ENCODE measurements at places on chromosomes 5 and 9. TPM values are rescaled to one million over a fixed set of nuclear protein-coding genes. Genes with fewer than 3 reads are reported as not detected.
A peak's percentile ranks its signal among the peaks of the same experiment; 100 is the strongest.

- no peak for DNase-seq
These were observed 110.8 kb upstream of the GRIN3A start for GRCh38 chr9:101849102-101849707.

DNA sequence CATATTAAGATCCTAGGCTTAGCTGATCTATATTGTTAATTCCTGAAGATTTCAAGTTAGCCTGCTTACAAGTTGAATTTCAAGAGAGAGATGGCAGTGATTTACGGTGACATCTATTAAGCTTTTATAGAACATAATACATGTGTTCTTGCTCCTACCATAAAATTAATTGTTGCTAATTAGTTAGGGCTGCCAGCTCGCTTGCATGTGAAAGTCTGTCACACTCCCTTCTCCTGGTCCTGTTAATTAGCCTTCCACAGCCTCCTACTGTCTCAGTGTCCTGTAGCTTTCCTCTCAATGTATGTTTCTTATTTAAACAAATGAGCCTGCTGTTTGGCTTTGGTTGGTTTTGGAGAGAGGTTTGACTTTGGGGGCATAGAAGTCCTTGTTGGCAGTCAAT lies 247.2 kb downstream of the NTRK2 start:
- no peak for DNase-seq

DNA sequence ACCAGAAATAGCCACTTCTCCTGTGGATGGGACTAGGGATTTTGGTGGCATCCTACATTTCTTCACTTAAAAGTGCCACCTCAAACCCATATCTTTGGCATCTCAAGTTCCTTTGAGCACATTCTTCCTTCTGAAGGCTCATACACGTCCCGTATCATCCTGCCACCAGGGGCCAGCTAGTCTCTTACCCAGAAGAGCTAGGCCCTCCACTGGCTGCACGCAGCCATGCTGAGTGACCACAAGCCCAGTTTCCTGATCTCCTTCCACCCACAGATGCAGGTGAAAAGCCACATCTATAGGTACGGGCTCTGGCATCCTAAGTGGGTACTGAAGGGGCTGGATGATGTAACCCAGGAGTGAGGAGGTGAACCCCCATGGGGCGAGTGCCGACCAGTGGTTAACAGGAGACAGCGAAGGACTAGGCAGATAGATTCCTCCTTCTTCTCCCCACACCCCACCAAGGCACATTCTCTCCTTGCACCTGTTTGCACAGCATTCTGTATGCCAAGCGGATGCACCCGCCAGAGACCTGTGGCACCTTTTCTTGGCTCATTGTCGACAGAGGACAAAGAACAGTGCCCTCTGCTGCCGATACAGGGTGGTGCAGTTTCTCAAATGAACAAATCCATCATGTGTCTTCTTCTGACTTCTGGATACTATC lies 14.4 kb upstream of the SCGB3A1 start:
- DNase-seq, result peak; percentile 93

- DNase-seq, result no peak
These were observed 575.8 kb downstream of the TLE1 start for GRCh38 chr9:81113453-81114124.

DNA sequence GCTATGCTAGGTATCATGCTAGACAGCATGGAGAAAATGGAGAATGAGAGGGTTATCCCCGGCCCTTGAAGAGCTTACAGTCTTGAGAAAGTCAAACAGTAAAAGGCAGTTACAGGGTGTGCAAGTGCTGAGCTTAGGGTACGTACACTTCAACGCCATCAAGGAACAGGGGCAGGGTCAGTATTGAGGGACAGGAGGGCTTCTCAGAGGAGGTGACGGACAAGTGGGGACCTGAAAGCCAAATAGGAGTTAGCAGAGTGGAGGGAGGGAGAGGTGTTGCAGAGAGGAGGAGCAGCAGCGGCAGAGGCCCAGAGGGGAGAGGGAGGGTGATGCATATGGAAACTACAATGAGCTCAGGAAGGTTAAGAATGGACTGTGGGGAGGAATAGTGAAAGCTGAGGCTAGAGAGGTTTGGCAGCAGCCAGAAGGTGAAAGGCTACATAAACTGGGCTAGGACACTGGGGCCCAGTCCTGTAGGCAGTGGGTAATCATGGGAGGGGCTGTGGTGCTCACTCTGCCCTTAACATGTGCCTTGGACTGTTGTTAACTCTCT lies 88.0 kb downstream of the NRG2 start:
- no peak for DNase-seq

- DNase-seq, result peak; percentile 58
These were observed 18.3 kb upstream of the LPAR1 start for GRCh38 chr9:111056538-111056937.

DNA sequence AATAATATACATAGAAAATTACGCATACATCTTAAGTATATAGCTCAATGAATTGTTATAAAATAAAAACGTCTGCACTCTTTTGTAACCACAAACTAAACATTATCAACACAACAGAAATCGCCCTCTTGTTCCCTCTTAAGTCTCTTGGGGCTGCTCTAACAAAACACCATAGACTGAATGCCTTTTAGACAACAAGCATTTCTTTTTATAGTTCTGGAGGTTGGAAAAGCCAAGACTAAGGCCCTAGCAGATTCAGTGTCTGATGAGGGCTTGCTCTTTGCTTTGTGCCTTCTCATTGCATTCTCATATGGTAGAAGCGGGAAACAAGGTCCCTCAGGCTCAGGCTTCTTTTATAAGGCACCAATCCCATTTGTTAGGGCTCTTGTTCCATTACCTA lies 4.9 kb upstream of the IFNB1 start:
- no peak for DNase-seq

GRCh38 chr9:22045423-22045822 lies 36.3 kb upstream of the CDKN2B start:
- no peak for DNase-seq

- DNase-seq, result no peak
These were observed 11.6 kb downstream of the UBLCP1 start for GRCh38 chr5:159274676-159275075.

DNA sequence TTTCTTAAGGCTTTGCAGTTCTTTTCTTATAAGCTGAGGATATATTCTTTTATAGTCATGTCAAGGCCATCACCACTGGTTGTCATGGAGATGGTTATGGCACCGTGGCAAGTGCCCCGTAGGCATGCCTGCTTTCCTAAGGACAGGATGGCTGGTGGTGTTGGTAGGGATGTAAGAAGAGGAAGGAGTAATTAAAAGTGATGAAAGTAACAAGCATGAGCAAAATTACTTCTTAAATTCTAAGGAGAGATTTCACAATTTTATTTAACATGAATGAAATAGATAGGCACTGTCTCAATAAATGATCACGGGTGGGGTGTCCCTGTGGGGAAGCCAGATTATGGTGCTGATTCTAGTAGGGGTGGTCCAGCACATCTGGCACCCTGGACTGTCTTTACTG lies 290.2 kb upstream of the KLF4 start:
- DNase-seq, result no peak

DNA sequence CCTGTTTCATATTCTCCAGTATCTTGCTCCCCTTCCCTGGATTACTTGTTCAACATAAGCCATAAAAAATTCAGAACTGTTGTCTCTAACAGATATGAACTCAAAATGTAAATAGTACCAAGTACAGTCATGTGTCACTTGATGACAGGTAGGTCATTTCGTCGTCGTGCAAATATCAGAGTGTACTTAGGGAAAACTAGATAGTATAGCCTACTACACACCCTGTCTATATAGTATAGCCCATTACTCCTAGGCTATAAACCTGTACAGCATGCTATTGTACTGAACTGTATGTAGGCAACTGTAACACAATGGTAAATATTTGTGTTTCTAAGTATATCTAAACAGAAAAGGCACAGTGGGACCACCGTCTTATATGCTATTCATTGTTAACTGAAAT lies 39.1 kb downstream of the SMIM15 start:
- no peak for DNase-seq

DNA sequence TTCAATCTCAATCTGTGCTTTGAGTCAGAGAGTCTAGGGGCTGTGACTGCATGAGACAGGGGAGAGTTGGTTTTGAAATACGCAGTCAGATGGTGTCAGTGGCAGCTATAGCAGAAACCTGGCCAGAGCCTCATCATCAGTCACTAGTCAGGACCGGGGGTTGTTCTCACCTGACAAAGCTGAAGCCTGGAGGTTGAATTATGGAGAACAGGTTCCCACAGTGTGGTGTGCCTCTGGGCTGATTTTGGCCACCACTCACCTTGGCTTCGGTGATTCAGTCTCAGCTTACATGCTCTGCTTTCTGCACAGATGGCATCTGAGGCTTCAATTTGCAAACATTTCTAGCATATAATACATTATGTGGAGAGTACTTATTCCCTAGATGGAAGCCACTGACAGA lies 387.3 kb downstream of the YTHDC2 start:
- no peak for DNase-seq

DNA sequence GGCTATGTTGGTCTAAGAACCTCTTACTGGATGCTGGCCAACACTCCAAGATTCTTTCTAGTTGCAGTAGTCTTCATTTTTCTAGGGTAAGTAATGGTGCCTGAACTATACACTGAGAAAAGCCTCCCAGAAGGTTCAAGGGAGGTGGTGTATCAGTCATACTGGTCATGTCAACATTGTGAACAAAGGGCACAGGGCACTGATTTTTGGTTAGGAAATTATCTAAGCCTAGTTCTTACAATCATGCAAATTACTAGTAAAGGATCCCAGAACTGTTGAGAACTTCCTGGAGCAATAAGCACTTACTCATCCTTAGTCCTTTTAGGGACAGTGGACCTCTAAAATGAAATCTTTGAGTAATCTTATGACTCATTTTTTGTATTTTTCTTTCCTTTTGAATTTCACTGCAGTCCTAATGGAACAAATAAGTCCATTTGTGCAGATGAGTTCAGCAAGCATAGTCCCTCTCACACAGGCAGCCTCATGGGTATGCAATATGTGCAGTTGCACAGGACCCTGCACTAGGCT lies 21.1 kb upstream of the CDC42SE2 start:
- peak; percentile 75 for DNase-seq

GRCh38 chr9:74773886-74774479 lies 113.7 kb downstream of the TRPM6 start:
- peak; percentile 87 for DNase-seq

DNA sequence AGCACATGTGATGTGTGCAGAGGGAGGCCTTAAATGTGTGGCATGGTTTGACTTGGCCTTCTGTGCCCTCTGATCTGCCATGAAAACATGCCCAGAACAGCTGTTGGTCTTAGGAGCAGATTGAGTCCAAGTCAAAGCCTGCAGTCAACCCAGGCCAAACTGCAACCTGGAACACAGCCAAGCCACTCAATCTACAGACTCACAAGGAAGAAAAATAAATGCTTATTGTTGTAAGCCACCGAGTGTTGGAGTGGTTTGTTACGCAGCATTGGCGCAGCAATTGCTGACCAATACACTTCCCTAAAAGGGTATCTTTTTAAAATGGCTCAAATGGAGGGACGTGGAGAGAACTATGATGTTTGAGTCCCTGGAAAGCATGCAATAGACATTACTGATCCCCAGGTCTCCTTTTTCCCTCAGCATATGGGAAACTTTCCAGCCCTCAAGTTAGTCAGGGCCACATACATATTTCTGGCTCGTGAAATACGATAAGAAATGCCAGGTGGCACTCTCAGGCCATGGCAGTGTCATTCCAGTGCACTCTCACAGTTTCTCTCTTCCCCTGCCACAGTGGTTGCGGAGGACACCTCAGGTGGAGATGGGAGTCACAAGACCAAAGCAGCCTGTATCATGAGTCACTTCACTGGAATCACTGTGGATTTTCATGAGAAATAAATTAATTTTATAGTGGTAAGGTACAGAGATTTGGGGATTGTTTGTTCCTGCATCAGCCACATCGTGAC lies 168.0 kb upstream of the ZNF618 start:
- DNase-seq, result no peak

GRCh38 chr5:179609834-179610108 lies 13.7 kb downstream of the HNRNPH1 start:
- DNase-seq, result peak; percentile 36

DNA sequence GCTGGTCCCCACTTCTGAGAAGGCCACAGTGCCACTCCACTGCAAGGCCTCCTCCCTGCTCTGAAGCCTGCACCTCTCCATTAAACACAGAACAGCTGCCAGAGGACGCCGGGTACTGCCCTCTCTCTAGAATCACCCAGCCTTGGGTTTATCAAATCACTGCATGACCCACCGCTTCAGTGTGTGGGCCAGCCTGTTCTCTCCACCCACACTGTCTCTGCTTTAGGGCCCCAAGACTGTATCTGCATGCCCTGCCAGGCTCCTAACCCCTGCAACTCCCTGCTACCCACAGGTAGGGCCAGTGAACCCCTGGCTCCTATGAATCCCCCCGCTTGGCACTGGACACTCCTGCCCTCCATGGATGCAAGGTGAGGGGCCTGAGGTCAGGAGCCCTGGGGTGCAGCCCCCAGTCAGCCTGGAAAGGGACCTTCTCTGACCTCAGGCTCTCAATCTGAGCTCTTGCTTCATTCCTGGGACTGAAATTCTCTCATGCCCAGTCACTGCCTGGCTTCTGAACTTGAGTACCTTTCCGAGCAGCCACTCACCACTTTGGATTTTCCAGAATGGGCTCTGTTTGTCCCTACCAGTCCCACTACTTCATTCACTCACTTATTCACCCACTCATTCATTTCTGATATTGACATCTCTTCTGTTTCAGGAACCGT lies 206.3 kb downstream of the GABBR2 start:
- DNase-seq, result no peak

- DNase-seq, result no peak
These were observed 30.7 kb upstream of the CCNB1 start for GRCh38 chr5:69136293-69136692.

DNA sequence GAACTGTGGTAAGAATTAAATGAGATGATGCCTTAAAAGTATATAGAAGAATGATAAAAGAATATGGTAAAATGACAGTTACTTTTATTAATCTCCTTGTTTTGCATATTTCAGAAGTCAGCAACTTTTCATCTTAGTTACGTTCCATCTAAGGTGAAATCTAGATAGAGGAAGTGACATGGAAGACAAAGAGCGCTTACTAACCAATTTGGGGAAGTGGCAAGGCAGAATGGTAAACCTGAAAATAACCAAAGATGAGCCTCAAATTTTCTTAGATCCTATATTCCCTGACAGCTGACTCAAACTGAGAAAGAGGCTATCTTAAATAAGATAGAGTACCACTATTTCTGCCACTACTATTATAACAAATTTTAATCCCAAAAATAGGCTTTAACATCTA lies 52.5 kb downstream of the FGF10 start:
- DNase-seq, result no peak

DNA sequence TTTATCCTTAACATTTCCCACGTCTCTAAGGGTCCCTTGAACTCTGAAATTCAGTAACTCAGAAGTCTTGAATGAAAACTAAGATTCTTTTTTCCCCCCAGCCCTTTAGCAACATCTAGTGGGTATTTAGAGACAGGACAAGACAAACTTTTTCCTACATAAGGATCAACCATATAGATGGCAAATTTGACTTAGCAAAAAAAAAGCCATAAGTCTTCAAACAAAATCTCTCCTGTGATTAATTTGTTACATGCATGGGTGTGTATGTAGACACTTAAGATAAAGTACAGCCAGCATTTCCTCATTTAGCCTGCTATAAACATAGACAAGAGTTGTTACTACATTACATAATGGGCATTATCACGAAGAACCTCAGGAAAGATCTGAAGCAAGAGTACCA lies 29.1 kb upstream of the ANKRD31 start:
- peak; percentile 69 for DNase-seq

The ZNF169 gene
- total RNA-seq, result 4.0 TPM

The NTNG2 gene
- total RNA-seq, result 13.0 TPM

The PCDHB2 gene
- 1.4 TPM for total RNA-seq

The CARTPT gene
- total RNA-seq, result not detected

The COMMD10 gene
- 30.4 TPM for total RNA-seq

The LVRN gene
- under 0.01 TPM for total RNA-seq

The MELK gene
- total RNA-seq, result 8.3 TPM

The ARID3C gene
- total RNA-seq, result not detected

The DRD1 gene
- total RNA-seq, result under 0.01 TPM

Data from osteoblast (primary cell).